ENCODE measurements at places on chromosomes 1 and 21.

GRCh38 chr1:54463259-54464030 lies 57.3 kb upstream of the SSBP3 start:
- DNase-seq = no peak

GRCh38 chr1:204524986-204525385 lies 8.8 kb downstream of the MDM4 start:
- no peak for DNase-seq

GRCh38 chr21:36388835-36389234 lies 3.6 kb downstream of the CHAF1B start:
- DNase-seq = no peak

DNA sequence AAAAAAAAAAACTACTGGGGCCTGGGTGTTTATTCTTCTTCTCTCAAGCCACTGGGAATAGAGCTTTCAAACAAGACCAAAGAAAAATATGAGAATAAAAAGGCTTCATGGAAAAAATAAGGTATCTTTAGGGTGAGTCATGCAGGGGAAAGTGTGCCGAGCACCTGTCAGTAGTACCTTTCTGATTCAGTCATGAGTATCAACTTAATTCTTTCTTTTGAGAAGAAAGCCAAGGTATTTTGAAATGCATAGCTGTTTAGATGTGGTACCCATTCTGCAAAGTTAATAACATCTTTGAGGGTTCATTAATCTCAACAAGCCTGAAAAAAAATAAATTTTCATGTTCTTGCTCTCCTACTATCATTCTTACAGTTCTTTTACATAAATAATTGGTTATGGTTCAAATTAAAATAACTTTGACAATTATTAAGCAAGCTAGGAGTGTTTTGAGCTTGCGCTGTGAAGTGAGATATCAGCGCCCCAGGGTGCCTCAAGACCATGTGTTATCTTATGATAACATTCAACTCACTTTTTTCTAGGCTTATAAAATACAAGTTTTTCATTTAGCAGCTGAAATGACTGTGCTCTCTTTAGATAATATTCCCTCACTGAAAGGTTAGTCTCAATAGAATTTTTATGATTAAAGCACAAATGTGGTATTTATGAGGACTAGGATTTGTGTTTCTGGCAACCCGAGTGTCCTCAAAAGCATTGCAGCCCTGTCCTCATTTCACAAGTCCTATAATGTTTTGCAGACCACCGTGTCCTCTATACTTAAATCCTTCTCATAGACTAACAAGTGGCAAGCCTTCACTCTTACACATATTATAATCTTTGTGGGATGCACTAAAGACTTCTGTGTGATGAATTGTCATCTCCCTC lies 138.6 kb downstream of the SLC44A5 start:
- no peak for DNase-seq

DNA sequence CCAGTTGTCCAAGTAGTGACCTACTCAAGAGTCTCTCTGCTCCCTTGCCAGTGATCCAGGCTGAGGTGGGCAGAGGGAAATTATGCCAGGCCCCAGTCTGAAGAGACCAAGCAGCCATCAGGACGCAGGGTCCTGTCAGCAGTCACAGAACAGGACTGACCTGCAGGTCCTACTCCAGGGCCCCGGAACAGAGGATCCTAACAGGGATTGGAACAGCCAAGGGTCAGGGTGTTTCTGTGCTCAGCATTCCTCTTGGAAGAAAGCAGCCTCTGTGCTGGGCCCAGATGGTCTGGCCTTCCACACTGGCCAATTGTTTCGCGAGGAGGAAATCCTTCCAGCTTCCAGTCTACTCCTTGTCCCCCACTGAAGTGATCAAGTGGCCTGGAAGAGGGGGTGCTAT lies 41.6 kb upstream of the USP1 start:
- no peak for DNase-seq

GRCh38 chr1:195462646-195463045 lies 1145.6 kb downstream of the KCNT2 start:
- DNase-seq = no peak

- DNase-seq = no peak
These were observed 20.2 kb downstream of the A3GALT2 start for GRCh38 chr1:33300673-33301072.

DNA sequence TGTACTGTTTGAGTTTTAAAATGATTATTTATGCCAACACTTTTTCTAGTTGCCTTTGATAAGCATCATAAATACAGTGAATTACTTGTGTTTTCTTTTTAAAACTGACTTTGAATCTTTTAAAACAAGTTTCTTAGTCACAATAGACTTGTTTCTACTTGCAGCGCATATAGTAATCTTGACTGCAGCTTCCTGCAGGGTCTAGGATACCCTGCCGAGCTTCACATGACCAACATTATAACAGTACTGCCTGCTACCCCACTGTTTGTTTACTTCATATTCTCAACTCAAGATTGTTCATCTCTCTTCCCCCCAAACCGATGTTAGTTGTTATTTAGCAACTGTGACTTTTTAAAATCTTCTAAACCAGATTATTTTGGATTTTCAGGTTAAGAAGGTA lies 751.3 kb upstream of the NEGR1 start:
- DNase-seq = no peak

DNA sequence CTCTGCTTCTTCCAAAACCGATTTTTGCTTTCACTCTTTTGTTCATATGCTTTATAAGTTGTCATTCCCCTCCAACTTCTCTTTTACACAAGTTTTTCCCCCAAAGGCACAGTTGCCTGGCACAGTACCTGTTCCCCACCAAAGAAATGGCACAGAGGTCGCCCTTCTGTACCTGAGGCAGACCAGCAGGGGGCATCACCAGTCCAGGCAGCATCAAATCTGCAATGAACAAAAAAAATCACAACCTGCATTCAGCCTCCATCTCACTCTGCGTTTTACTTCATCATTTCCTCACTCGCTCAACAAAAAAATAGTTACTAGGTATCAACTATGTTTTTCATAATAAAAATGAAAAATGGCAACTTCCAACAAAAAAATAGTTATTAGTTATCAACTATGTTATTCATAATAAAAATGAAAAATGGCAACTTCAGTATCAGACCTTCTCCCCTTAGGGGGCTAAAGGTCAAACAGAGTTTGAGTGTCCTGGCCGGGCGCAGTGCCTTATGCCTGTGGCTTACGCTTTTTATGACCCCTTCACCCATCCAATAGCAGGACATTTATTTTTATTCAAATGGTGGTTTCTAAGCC lies 4.1 kb downstream of the EIF2D start:
- DNase-seq = peak; percentile 53

GRCh38 chr1:230295367-230295766 lies 130.8 kb downstream of the PGBD5 start:
- no peak for DNase-seq

GRCh38 chr1:210434223-210434622 lies 105.5 kb downstream of the HHAT start:
- DNase-seq = no peak

- DNase-seq = no peak
These were observed 38.7 kb downstream of the TRIM62 start for GRCh38 chr1:33143176-33143575.

GRCh38 chr1:241114699-241115233 lies 242.2 kb downstream of the RGS7 start:
- no peak for DNase-seq

- DNase-seq = no peak
These were observed 1468.5 kb upstream of the B3GALT2 start for GRCh38 chr1:194654956-194655355.

DNA sequence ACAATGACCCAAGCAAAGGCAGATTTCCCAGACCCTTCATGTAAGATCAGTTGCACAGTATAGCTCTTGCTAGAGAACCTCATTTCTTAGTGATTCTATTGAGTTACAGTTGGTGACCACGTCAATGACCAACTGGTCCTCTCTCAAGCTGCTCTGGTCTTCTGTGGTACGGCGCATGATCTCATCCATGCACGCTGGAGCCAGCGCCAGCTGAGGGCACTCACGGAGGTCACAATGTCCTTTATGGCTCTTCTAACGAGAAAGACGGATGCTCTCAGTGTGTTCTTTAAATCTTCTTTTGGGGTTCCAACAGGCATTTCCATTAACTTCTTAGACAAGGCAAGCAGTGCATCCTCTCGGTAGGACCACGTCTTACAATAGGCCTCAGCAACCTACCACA lies 22.3 kb downstream of the CEP104 start:
- DNase-seq = no peak

DNA sequence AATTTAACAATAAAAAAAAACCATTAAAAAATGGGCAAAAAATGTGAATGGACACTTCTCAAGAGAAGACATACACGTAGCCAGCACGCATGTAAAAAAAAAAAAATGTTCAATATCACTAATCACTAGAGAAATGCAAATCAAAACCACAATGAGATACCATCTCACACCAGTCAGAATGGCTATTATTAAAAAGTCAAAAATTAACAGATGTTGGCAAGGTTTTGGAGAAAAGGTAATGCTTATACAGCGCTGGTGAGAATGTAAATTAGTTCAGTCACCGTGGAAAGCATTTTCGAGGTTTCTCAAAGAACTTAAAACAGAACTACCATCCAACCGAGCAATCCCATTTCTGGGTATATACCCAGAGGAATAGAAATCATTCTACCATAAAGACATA lies 1091.5 kb upstream of the B3GALT2 start:
- DNase-seq = no peak

GRCh38 chr1:59331686-59332620 lies 35.1 kb downstream of the FGGY start:
- no peak for DNase-seq

DNA sequence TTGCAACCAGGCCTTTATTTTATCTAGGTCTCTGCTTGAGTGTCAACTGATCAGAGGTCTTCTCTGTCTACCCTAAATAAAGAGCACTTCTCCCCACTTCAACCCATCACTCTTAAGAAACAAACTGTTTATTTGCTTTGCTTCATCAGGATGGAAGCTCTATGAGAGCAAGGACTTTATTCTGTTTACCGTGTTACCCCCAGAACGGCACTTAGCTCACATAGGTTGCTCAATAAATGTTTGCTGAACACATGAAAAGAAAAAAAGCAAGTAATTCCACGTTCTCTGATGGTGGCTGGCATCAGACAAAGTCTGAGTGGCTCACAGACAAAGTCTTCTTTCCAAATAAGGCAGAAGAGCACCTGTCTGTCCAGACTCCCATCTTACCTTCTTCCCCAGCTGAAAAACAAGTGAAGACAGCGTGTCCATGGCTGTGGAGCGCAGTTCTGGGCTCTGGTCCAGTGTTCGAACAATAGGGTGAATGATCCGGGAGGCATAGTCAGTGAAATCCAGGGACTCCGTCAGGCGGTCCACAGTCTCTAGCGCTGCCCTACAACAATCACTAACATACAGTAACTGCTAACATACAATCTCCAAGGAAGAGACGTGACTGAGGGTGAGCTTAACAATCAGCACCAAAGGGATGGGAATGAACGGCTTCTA lies 22.9 kb downstream of the ANGPTL7 start:
- no peak for DNase-seq

DNA sequence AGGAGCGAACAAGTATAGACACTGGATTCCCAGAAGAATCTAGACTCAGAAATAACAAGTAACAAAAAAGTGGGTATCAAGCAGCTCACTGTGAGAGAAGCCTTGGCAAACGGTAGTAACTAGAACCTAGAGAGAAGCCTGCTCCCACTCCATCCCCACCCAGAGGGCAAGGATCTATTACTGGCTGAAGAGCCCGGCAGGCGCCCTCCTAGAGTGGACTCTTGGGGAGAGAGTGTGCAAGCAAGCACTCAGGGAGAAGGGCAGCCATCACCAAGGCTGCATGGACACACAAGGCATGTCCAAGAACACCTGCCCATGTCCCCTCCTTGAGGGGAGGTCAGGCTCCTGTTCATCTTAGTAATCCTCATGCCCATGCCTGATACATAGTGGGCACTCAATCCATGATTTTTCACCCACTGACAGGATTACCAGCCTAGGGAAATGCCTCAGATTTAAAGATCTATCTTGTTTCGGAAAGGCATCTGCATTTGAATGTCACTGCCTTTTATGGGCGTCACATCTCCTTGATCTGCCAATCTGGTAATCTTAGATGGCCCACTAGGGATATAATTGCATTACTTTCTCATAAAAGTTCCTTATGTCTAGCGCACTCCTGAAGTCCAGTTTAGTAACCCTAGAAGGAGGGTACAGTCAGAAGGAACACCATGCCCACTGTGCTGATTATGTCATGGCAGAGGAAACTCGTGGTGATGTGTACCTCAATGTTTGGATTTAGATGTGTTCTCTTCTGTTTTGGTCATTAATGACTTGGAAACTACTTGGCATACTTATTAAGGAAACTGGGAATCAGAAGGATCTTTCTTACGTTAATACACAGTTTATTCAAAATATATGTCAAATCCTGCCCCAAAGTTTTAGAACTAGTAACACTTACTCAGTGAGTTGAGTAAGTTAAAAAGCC lies 14.4 kb downstream of the CNN3 start:
- no peak for DNase-seq

- DNase-seq = no peak
These were observed 16.1 kb upstream of the CHI3L1 start for GRCh38 chr1:203202431-203203245.

DNA sequence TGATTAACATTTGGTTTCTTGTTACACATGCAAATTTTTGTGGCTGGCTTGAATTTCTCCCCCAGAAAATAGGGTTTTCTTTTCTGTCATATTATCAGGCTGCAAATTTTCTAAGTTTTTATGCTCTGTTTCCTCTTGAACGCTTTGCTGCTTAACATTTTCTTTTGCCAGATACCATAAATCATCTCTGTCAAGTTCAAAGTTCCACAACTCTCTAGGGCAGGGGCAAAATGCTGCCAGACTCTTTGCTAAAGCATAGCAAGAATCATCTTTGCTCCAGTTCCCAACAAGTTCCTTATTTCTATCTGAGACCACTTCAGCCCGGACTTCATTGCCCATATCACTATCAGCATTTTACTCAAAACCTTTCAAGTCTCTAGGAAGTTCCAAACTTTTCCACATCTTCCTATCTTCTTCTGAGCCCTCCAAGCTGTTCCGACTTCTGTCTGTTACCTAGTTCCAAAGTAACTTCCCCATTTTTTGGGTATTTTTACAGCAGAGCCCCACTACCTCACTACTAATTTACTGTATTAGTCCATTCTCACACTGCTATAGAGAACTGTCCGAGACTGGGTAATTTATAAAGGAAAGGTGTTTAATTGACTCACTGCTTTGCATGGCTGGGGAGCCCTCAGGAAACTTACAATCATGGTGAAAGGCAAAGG lies 486.9 kb upstream of the NCAM2 start:
- DNase-seq = no peak

- DNase-seq = no peak
These were observed 1.6 kb downstream of the AGO4 start for GRCh38 chr1:35809114-35810095.

Data from effector CD4-positive, alpha-beta T cell (primary cell).